ENCODE measurements at places on chromosomes 13 and 19.
A peak's percentile ranks its signal among the peaks of the same experiment; 100 is the strongest.

DNA sequence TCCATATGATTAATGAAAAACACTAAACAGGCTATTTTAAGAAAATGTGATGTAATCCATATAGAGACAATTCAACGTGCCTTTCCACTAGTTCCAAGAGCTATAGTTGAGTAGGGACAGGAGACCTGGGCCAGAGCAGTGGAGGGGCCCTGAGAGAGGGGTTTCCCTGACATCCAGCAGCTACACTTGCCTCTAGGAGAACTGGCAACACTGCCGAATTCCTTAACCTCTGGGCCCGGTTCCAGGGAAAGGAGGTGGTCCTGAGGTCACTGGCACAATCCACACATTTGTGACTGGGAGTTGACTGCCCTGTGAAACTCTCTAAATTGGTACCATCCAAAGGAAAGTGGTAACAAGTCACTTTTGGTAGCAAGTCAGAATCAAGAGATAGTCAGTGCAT, 264.4 kb downstream of the DCLK1 start:
- no peak for DNase-seq

DNA sequence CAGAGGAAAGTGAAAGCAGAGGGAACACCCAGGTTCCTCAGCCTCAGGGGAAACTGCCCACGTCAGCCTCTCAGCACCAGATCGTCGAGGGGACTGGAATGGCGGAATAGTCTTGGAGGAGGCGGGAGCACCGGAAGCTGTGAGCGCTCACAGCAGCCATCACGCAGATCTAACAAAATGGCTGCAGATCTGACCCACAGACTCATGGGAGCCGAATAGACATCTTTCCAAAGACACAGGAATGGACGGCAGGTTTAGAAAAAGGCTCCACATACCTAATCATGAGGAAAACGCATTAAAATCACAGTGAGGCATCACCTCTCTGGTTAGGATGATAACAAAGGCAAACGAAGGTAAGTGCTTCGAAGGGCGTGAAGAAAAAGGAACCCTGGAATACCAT, 11.8 kb upstream of the LILRA2 start:
- DNase-seq: no peak

DNA sequence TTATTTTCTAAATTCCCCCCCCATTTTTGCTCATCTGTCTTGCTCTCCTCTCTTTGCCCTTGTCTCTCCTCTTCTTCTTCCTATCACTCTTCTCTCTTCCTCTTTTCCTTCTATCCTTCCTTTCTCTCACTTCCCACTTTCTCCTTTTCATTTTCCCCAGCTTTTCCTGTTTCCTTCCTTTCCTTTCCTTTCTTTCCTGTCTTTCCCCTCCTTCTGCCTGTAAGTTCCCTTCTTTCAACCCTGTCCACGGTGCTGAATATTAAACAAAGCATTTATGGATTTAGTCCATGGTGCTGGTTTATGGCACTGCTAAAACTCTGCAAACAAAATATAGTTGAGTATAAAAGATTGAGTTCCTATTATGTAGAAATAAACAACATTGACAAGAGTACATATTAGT, 27.6 kb downstream of the SCEL start:
- peak; percentile 18 for DNase-seq

- no peak for DNase-seq
Observed at GRCh38 chr13:80814541-80814940, 473.6 kb upstream of the SPRY2 start.

DNA sequence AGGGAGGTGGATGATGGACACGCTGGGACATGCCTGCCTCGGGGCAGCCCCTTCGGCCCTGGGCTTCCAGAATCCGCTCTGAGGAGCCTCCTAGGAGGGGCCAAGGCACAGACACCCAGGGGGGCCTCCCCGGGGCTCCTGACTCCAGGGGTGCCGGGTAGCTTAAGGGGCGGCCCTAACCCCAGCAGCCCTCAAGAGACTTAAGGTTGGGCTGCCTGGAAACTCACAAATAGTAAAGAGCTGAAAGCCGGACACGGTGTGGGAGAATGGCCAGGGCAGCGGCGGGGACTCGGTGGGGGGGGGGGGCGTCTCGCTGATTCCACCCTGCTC, 7.7 kb downstream of the ARID3A start:
- no peak for DNase-seq

DNA sequence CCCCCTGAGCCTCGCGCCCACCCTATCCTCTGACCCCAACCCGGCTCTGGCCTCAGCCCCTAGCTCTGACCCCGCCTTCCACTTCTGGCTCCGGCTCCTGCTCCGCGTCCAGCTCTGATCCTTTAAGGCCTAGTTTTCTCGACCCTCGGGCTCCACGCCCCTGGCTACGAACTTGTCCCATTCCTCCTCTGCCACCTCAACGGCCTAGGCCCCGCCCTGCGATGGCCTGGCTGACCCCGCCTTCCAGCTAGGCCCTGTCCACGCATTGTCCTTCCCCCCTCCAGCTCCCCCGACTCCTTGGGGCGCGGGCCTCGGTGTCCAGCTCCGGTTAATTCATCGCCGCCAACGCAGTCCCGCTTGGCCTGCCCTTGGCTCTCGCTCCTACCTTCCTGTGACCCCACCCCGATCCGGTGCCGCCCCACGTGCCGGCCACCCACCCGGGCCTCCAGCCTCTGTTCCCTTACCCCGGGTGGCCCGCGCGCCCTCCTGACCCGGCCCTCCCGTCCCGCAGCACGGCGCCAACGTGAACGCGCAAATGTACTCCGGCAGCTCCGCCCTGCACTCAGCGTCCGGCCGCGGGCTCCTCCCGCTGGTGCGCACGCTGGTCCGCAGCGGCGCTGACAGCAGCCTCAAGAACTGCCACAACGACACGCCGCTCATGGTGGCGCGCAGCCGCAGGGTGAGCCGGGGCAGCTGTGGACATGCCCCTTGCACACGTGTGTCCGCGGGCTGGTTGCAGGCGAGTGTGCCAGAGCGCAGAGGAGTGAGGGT, 9.4 kb downstream of the BCL3 start:
- peak; percentile 51 for DNase-seq

DNA sequence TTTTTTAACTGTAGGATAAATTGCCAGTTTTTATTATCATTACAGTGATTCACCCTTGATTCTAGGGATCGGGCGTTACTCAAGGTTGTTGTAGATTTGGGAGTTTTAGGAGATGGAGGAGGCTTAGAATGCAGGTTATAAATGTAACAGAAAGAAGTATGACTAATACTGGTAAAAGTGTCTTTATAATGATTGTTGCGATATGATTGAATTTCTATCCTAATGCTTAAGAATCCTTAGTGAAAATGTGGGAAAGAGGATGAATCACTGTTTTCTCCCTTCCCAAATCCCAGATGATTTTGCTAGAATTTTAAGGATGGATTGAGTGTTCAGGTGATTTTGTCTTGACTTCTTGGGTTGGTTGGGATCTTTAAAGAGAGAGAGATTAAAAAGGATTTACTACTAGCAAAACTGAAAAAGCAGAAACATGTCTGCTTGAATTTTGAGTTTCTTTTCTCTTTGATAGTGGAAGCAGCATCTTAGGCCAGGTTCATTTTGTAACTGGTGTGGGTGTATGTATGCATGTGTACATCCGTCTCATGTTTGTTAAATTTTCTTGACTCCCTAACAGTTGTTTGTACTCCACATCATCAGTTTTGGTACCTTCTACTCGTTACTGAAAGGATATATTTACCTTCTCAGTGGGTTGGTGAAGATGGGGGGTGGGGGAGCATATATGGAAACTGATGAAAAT, 25.9 kb downstream of the ARHGAP35 start:
- DNase-seq: peak; percentile 51

- DNase-seq: peak; percentile 88
Observed at GRCh38 chr13:101751488-101751887, 299.0 kb downstream of the ITGBL1 start.

DNA sequence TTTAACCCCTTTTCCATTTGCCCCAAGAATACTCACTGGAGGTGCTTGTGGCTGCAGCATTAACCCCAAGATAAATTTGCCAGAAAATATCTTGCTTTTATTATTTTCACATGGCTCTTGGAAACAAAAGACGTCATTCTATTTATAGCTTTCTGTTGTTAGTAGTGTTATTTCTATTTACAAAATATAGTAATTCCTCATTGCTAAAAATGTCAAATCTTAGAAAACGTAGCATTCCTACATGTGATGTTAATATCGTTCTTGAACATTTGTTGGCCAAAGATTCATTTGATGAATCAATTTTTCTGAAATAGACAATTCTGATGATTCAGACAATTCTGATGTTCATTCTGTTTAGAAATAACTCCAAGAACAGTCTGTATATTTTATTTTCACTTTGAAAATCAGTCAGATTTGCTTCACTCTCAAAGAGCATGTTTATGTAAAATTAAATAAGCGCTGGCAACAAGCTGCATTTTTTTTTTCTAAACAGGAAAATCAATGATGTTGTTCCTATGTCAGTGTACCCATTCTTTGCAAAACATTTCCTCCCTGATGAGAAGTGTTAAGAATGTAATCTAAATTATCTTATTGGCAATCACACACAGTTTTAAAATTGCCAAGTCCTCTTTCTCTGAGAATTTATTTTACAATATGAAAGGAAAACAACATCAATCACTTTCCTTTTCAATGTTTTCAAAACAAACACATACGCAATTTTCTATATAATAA, 334.0 kb downstream of the KCTD12 start:
- no peak for DNase-seq

DNA sequence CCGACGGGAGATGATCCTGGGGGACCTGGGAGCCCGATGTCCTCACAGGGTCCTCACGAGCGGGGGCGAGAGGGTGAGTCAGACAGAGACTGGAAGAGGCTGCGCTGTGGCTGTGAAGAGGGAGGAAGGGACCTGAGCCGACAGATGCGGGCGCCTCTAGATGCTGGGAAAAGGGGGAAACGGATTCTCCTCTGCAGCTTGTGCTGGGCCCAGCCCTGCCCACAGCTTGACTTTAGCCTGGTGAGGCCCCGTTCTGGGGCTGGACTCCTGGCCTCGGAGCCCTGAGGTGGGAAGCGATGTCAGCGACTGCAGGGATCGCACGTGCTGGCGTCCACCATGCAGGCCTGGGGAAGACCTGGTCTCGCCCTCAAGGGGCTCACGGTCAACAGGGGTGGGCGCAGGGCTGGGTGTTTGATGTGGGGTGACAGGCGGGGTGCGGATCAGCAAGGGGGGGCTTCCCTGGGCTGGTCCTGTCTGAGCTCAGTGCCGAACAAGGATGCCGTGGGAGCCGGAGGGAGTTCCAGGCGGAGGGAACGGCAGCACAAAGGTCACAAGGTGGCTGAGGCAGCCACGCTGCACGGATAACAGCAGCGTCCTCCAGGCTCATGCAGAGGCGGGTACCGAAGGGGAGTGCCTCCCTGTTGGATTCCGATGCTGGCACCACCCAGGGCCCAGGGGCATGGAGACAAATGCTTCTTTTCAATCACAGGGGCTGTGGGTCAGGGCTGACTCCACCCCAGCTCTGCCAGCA, 31.8 kb downstream of the PIP5K1C start:
- peak; percentile 18 for DNase-seq

DNA sequence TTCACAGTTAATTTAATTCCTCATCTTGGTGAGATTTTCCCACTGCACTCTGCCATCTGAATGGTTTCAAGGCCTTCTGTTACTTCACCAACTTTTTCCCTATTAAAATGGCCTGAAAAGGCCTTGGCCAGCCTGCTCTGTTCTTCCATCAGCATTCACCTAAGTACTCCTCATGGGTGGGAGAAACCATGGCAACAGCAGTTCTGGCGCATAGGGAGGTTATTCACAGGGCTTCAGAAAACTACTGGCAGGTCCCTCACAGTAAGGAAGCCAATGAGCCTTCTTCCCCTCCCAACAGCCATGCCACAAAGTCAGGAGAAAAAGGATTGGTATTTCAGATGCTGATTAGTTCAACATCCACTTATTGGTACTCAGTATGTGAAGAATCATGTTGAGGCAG, 17.2 kb upstream of the GJB2 start:
- DNase-seq: no peak

- no peak for DNase-seq
Observed at GRCh38 chr13:52034616-52035226, 10.2 kb downstream of the UTP14C start.

DNA sequence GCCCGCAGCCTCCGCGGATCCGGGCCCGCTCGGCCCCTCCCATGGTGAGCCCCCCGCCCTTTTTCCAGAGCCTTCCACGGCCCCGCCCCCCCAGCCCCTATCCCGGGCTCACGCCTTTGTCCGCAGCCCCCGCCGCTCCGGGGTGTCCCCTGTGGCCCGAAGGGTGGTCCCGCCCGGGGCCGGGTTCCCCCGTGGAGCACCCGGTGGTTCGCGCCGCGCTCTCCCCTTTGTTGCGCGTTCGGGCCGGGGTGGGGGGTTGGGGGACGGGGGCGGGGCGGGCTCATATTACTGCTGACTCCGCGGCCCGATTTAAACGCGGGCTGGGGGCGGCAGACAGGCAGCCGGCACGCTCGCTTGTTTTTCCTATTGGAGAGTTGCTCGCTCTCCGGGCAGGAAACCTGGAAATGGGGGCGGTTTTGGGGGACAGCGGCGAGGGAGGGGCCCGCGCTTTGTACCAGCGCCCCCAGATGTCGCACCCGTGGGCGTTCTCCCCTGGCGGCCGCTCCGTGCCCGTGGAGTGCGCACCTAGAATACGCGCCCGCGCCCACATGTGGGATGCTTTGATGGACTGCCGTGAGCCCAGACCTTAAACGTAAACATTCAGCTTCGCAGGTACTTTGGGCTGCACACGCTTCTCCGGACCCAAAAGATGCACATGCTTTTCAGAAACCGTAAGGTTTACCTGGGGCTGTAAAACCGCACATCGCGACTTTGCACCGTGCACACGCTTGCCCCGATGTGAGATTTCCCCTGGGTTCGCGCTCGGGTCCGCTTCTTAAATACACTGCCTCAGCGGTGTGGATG, 699 bp downstream of the PTOV1 start:
- peak; percentile 45 for DNase-seq

DNA sequence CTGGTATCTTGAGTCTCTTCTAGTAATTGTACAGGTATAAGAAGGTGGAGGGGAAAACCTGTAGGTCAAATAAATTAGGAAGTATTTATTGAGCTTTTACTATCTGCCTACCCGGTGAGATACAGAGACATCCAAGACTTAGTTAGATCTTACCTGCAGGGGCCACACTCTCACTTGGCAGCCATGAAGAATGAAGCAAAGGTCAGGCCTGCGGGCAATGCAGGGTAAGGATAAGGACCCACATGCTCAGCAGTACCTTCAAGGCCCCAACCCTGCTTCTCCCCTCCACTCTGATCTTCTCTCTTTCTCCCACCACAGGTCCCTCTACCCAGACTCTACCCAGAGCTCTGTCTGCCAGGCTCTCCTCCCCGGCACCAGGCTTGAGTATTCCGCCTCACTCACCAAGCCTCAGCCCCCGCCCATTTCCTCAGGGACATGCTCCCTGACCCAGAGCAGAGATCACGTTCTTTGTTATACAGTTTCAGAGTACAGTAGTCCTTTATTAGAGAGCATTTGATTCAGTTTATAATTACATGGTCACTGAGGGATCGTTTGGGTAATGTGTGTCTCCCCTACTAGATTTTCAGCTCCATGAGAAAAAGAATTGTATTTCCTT, 18.9 kb upstream of the CLDN10 start:
- DNase-seq: no peak
